K562 (cell line): ENCODE measurements at places on chromosomes 16 and 17.

GRCh38 chr16:24734382-24734781, 4.9 kb downstream of the TNRC6A start:
- no peak for DNase-seq

DNA sequence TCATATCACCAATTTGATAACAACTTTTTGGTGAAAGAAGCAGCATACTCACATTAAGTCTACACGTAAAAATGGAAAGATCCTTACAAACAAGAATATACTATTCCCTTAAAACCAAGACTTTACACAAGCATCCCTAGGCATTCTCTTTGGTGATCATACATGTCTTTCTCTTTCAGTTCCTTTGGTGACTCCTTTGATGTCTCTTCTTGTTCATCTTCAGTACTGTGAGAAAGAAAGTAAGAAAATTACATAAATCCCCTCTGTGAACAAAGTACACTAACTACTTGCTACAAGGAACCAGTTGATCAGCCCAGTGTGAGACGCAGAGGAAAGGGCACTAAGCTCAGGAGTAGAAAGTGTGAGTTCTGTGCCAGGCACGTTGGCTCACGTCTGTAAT, 59.6 kb upstream of the MTMR4 start:
- no peak for DNase-seq

DNA sequence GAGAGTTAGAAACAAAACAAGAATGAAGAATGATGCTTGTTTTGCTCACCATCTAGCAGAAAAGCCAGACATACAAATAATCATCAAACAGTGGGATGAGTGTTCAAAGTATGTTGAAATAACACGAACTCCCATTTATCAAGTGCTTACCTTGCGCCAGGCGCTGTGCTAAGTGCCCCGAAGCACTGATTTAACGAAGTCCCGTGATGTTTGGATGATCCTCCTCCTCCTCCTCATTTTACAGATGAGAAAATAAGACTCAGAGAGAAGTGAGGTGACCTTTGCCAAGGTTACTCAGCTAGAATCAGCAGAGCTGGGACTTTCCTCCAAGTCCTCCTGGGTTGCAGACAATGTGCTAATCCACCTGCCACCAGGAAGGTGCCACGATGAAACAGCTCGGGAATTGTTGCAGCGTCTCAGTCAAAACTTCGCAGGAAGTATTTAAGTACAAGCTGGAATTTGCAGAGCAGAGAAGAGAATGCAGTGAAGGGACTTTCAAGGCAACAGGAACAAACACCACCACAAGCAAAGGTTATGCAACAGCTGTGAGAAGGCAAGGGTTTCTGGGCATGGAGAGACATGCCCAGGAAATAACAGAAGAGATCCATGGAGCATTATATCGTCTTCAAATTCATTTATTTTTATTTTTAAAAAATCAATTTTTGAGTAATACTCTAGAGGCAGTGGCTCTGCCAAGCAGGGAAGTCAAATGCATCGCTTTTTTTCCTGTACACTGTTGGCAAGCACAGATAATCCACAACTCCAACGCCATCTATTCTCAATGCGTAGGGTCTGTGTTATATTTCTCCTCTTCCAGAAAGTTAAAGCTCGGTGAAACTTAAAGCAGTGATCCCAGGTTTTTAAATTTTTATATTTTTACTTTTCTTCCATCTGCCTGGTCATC, 11.1 kb downstream of the PRCD start:
- no peak for DNase-seq

DNA sequence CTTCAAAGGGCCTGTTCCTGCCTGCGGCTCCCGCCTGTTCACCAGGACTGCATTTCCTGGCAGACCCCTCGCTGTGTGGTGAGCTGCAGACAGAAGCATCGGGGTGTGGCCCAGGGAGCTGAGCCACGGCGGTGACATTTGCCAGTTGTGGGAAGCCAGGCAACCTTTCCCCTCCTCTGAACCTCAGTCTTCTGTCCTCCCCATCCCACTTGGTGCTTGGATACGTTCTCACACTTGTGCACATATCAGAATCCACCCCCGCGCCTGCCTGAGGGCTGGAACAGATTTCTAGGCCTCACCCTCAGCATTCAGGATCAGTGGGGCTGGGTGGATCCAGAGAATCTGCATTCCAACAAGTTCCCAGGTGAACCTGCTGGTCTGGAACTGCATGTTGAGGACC, 63.5 kb downstream of the CRISPLD2 start:
- no peak for DNase-seq

GRCh38 chr17:76737676-76738467, at the start of gene MFSD11:
TSS of gene MFSD11 (plus strand) at chr17:76738119. CDS start at chr17:76738353, 234 bp downstream.
- peak; percentile 89 for DNase-seq

GRCh38 chr16:81554979-81555378, 110.4 kb downstream of the CMIP start:
- DNase-seq = no peak

- no peak for DNase-seq
Measured at GRCh38 chr17:55175788-55176427, 88.9 kb upstream of the HLF start.

- no peak for DNase-seq
Measured at GRCh38 chr16:79897453-79898146, 297.1 kb upstream of the MAF start.

DNA sequence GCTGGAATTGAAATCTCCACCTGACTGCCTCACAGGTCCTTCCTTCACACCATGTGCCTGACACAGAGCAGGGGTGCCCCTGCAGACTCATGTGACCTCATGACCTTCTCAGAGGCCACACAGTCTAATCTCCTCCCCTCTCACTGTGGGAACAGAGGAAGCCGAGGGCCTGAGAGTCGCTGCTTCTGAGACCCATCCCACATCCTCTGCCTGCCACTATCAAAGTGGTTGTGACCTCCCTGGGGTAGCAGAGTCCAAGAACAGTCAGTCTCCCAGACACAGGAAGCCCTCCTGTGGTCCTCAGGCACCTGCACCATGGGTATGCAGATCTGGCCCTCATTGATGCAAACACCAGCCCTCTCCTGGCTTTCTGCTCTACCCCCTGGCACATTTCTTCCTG, 78.5 kb downstream of the RAB11FIP4 start:
- no peak for DNase-seq

DNA sequence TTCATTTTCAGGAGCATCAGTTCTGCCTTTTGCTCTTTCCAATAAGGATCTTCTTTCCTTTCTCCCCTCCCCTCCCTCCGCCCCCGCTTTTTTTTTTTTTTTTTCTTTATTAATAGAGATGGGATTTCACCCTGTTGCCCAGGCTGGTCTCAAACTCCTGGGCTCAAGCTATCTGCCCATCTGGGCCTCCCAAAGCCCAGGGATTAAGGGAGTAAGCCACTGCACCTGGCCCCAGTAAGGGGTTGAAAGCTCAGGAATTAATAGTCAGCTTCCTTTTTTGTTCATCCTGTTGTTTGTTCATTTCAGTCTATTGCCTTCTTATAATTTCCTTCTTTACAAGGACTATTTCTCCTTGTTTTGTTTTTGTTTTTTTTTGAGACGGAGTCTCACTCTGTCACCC, 7.9 kb upstream of the C17orf58 start:
- DNase-seq = no peak
